ENCODE measurements at places on chromosomes 5 and 9.

GRCh38 chr5:133241179-133242092 lies 189.6 kb downstream of the HSPA4 start:
- DNase-seq, result no peak

GRCh38 chr5:11724940-11725339 lies 179.3 kb downstream of the CTNND2 start:
- DNase-seq, result no peak

GRCh38 chr5:6644794-6645241 lies 11.6 kb downstream of the SRD5A1 start:
- no peak for DNase-seq

GRCh38 chr9:114112325-114112724 lies 13.2 kb upstream of the KIF12 start:
- DNase-seq, result no peak

GRCh38 chr5:40616781-40617180 lies 62.9 kb upstream of the PTGER4 start:
- DNase-seq, result no peak

DNA sequence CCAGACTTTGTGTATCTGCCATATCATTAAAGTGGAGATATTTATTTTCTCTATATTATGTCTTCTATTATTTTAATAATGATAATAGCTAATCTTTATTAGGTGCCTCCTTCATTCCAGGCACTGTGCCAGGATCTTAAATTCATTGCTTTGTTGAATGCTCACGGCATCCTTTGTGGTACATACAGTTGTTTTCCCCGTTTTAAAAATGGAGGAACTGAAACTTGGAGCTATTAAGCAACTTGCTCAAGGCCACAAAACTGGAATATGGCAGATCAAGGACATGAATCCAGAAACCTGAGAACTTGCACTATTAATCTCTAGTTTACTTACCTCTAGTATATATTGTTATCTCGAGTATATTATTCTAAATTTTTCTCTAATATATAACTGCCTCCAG lies 41.5 kb upstream of the PPP3R2 start:
- no peak for DNase-seq

DNA sequence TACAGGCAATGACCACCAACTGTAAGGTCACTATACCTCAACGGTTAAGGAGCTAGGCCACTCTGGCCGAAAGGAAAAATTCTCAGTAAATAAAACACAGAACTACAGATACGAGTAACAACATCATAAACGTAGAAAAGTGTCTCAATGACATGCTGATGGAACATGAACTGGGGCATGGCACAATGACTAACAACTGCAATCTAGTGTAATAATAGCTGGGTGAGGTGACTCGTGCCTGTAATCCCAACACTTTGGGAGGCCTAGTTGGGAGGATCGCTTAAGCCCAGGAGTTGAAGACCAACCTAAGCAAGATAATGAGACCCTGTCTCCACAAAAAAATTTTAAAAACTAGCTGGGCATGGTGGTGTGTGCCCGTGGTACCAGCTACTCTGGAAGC lies 9.8 kb upstream of the RAPGEF6 start:
- DNase-seq, result no peak

DNA sequence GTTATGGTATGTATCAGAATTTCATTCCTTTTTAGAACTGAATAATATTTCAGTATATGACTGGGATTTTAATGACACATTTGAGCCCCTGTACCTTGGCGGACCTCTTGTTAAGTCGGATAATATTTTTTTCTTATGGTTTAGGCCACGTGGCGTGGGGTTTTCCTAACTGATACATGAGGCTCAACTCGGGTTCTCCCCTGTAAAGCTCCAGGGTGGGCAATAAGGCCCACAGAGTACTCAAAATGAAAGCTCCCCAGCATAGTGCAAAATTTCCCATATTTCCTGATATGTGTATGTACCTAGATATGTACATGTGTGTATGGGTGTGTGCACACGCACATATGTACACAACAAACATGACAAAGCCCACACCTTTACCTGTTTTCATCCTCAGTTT lies 24.5 kb downstream of the TICAM2 start:
- DNase-seq, result no peak

DNA sequence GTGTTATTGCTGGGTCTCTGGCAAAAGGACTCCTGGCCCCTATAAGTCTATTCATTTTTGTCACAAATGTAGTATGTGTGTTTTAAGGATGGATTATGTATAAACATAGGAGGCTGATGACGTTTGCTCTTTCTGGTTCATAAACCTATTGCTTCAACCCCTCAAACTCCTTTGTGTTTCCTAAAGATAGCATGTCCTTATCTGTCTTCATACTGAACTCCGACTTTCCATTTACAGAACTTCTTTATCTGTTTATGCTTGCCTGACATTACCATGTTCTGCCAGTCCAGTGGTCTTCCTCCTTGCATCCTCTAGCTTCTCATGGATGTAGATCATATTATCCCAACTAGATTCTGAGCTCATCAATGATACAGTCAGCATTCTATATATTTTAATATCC lies 46.1 kb downstream of the ARHGEF28 start:
- no peak for DNase-seq

DNA sequence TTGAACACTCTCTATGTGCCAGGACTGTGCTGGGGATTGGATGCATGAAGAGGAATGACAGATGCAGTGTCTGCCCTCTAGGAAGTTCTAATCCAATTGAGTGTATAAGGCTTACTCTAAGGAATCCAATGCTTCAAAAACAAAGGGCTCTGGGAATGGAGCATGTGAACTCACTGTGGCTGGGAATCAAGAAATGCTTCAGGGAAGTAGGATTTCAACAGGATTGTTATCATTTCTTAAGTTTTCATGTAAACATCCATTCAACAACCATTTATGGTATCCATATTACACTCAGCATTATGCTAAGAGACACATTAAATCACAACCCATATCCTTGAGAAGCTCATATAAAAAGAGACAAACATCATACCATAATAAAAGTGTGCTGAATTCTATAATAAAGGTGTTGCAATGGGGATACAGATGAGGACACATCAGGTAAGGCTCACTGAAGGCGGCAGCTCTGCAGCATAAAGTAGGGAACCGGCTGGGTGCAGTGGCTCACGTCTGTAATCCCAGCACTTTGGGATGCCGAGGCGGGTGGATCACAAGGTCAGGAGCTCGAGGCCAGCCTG lies 11.3 kb downstream of the SIL1 start:
- no peak for DNase-seq

Measured in ACHN (cell line).